Bronchial epithelial cell (primary cell): ENCODE measurements at places on chromosomes 5 and 9. TPM values are rescaled to one million over a fixed set of nuclear protein-coding genes. Genes with fewer than 3 reads are reported as not detected.

Gene ORM1
- total RNA-seq = not detected in 2 replicates

Gene ERCC8
- 13.1 and 27.6 TPM in 2 replicates for total RNA-seq

Gene ROR2
- 0.13 and 0.26 TPM in 2 replicates for total RNA-seq

Gene GNG10
- 39.0 and 78.7 TPM in 2 replicates for total RNA-seq

Gene UNC13B
- 16.8 and 30.6 TPM in 2 replicates for total RNA-seq

Gene CD72
- 0.79 and 0.90 TPM in 2 replicates for total RNA-seq

Gene TMEM252
- total RNA-seq = not detected in 2 replicates
